ENCODE measurements at places on chromosomes 7 and 10. TPM values are rescaled to one million over a fixed set of nuclear protein-coding genes. Genes with fewer than 3 reads are reported as not detected.

DNA sequence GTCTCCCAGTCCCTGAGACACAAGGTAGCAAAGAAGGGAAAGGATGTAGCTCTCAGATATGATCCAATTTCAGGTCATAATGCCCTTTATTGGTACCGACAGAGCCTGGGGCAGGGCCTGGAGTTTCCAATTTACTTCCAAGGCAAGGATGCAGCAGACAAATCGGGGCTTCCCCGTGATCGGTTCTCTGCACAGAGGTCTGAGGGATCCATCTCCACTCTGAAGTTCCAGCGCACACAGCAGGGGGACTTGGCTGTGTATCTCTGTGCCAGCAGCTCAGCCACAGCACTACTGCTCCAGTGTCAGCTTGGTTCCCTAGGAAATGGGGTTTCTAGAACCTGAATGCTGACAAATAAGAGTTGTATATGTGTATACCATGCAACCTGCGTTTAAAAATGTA lies 74.6 kb upstream of the PRSS58 start:
- DNase-seq, result no peak

ASZ1 gene
- total RNA-seq, result not detected

GRCh38 chr7:137538361-137538762 lies 194.8 kb upstream of the PTN start:
- DNase-seq, result no peak

DNA sequence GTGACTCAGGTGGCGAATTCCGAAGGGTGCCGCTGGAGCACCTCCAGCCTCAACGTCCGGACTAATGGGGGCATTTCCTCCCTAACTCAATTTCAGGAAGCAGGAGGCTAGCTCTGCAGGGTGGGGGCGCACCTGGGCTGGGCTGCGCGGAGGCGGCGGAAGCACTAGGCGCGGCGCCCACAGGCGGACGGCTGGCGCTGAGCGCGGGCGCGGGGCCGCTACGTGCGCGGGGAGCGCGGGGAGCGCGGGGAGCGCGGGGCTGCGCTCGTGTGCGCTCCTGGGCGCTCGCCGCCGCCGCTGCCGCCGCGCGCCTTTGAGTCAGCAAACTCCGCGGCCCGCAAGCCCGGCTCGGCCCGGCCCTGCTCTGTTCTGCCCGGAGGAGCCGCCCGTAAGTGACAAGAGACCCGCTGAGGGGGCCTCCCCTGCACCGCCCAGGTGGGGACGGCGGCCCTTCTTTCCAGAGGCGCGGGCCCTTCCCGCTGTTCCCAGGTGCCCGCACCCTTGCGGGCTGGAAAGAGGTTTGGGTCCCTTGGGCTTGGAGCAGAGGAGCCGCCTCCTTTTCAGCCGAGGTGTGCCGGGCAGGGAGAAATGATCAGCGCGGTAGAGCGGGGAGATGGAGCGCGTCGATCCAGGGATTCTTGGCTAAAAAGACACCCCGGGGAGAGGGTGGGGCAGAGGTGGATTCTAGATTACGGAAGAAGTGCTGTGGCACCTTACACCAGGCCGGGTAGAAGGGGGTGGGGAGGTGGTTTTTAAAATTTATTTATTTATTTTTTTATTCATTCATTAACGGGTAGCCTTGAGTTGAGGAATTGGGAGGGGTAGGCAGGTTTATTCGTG lies at the start of gene SNX10:
Gene SNX10 (plus strand): TSS at position 164 of the 840 bp plus-strand sequence. CDS start 54,581 bp downstream, outside the sequence.
- DNase-seq, result peak; percentile 93

HOXA11 gene
- total RNA-seq, result not detected

GRCh38 chr10:13993673-13994089 lies 337.0 kb downstream of the FRMD4A start:
- DNase-seq, result no peak

DNA sequence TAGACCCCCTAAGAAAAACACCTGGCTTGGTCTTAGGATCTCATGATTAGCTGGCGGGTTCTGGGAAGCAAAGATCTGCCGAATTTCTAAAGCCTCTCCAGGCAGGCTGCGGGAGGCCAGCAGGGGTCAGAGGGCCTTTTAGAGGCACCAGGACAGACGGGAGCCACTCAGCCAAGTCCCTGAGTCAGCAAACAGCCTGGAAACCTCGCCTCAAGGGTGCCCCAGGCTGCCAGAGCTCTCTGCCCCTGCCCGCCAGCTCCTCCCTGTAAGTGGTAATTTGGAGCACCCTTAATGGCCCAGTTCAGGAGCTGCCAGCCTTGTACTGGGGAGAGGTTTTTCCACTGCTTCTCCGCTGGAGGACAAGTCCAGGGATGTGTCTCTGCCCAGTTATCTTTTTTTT lies 88.7 kb downstream of the HIP1 start:
- no peak for DNase-seq

AQP1 gene
- 497 TPM for total RNA-seq

NUTM2D gene
- 8.8 TPM for total RNA-seq

MMD2 gene
- total RNA-seq, result not detected

- no peak for DNase-seq
Observed at GRCh38 chr10:107847620-107848019, 683.1 kb upstream of the SORCS1 start.

DNA sequence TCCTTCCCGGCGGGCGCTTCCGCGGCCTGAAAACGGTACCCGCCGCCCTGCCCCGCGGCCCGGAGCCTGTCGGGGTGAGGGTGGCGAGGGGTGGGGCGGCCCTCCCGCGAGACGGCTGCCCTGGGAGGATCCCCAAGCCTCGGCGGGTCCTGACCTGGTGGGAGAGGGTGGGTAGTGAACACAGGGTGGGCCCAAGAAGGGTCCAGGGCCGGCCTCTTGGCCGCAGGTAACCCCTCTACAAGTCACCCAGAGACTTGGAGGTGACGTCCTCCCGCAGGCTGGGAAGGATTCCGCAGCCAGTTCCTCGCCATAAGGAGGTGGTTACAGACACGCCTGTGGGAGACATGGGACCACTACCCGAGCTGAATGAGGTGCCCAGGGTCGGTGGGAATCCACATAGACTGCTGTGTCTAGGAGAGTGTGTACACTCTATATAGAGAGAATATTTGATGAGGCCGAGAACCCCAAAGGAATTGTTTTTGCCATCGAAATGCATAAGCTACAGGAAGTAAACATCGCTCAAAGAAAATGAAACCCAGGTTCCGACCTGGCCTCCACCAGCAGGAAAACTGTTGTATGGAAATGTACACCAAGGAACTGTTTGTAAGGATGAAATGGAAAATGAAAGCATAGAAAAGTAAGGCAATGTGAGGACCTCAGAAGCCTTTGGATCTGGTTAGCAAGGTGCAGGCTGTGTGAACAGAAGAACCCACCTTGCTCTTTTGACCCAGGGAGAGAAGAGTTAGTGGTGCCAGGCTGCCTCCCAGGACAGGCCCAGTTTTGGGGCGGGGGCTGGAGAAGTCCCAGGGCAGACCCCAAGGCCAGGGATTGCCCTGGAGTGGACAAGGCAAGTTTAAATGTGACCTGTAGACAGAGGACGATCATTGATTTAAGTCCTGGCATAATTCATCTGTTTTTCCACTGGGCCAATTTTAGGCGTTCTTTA lies 659 bp downstream of the OPTN start:
- DNase-seq, result no peak

PHKG1 gene
- 0.30 TPM for total RNA-seq

GRCh38 chr10:130740166-130740565 lies 571.4 kb downstream of the TCERG1L start:
- no peak for DNase-seq

ZP3 gene
- not detected for total RNA-seq

GRCh38 chr7:117006907-117007684 lies 53.8 kb downstream of the ST7 start:
- DNase-seq, result no peak

COL13A1 gene
- 21.0 TPM for total RNA-seq

- no peak for DNase-seq
Observed at GRCh38 chr10:7391748-7392147, 19.1 kb downstream of the SFMBT2 start.
